Activated T-cell treated with anti-CD3 and anti-CD28 coated beads, Interleukin-2, amount 50 U/mL, for 48 hours (primary cell): ENCODE measurements at places on chromosomes 7 and 10.

DNA sequence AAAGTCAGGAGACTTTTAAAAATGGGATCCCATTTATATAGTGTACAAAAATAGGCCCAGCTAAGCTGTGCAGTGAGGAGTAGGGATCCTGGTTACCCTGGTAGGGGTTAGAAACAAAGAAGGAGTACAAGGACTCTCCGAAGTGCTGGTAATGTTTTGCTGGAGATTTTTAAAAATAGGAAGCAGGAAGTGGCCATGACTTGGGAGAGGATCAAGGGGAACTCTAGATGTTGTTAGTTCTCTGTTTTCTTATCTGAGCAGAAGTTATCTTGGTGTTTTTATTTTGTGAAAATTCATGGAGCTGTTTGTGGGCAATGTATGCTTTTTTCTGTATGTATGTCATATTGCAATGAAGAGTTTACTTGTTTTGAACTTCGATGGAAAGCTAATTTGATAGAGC is 373.9 kb downstream of the SFMBT2 start:
- DNase-seq, result no peak

DNA sequence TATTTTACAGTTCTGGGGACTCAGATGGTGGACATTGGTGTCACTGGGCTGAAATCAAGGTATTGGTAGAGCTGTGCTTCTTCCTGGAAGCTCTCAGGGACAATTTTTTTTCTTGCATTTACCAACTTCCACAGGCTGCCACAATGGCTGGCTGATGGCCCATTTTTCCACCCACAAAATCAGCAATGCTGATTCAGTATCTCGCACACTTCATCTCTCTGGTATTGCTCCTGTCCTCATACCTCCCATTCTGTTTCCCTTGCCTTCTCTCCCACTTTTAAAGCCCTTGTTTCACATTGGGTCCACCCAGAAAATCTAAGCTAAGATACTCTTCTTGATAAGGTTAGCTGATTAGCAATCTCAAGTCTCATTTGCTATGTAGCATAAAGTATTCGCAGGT is 530.9 kb upstream of the POM121L12 start:
- no peak for DNase-seq

DNA sequence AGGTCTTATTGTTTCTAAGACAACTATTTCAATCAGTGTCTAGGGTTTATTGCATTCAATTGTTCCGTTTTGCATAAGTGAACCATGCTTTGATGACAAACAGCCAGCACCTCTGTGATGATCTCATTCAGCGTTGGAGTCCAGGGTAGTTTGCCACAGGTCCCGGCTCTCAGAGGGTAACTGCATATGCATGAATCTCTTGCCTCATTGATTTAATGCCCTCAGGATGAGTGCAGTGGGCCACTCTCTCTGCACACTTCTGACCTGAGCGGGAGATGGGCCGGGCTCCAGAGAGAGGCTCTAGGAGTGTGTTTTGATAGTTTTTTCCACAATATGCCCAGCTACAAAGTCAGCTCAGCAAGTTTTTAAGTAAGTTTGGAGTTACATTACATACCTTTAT is 83.9 kb downstream of the HECW1 start:
- no peak for DNase-seq

- no peak for DNase-seq
Measured at GRCh38 chr10:9437131-9437530, 1382.6 kb downstream of the GATA3 start.

DNA sequence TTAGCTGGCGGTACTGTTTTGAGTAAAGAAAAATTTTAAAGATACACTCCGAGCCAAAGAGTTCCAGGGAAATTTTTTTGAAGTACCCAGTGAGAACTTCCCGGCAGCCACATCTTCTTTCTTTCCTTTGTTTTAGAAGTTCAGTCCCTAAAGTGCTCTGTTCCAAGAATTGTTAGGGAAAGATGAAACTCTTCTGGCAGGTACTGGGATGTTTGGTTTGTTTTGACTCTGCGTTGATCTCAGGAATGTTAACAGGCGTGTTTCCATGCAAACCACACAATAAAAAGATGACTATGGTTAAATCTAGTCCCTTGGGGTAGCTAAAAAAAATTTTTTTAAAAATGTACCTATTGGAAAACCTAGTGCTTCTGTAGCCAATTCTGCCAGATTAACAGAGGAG is 224.7 kb upstream of the PHYHIPL start:
- no peak for DNase-seq

DNA sequence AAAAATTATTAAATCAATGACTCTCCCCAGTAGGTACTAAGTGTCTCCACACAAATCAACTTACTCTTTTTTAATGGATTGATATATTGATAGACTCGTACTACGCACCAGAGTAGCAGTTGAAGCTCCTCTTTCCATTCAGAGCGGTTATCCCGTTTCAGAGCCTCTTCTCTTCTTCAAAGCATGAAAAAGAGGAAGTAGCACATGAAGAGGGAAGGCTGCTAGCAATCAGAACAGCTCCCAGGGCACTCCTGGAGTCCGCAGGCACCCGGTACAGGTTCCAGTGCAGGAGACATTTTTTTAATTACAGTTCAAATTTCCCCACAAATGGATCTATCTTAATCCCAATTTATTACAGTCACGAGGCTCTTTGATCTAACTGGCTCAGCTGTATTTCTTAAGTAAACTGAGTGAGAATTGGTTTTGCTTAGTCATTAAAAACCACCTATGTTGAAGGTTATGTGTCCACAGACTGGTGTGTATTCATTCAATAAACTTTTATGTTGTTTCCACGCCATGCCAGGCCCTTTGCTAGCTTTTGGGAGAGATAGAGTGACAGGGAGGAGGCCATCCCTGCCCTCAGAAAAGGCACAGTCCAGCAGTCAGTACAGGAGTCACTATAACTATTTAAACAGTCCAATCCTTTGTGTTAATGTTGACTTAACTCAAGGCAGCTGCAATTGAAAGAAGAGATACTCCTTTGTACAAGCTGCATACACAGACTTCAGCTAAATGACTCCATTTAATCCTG is 32.1 kb upstream of the CALN1 start:
- DNase-seq, result no peak
